ENCODE measurements at places on chromosomes 2 and 18. TPM values are rescaled to one million over a fixed set of nuclear protein-coding genes. Genes with fewer than 3 reads are reported as not detected.

Gene STAT4
- total RNA-seq: 4.8 TPM

Gene COX5B
- total RNA-seq: 345 TPM

Gene DUSP2
- total RNA-seq: 11.3 TPM

Gene PRKAG3
- total RNA-seq: not detected

Gene EML4
- 111 TPM for total RNA-seq

Gene ATL2
- total RNA-seq: 54.8 TPM

Gene EGR4
- total RNA-seq: not detected

Gene CXCR1
- total RNA-seq: not detected

Gene ACADL
- total RNA-seq: 3.8 TPM

Gene COLEC12
- 4.9 TPM for total RNA-seq

Gene DCC
- not detected for total RNA-seq

Gene TWIST2
- total RNA-seq: 5.9 TPM

Gene ERBB4
- 0.43 TPM for total RNA-seq

Gene SLC16A14
- total RNA-seq: 8.8 TPM

Gene TFPI
- 45.6 TPM for total RNA-seq

Gene AOX1
- 119 TPM for total RNA-seq

Gene SLC4A3
- 7.3 TPM for total RNA-seq

Gene FAM237A
- not detected for total RNA-seq

Gene C18orf32
- 81.9 TPM for total RNA-seq

Gene DCAF17
- total RNA-seq: 12.9 TPM

Gene COLEC11
- 79.0 TPM for total RNA-seq

Gene INO80D
- total RNA-seq: 24.6 TPM

Gene KRTCAP3
- total RNA-seq: 65.7 TPM

Gene CABYR
- 3.0 TPM for total RNA-seq
